Lower lobe of right lung (tissue), 2 donors: ENCODE measurements at places on chromosomes 12 and 14.

- no peak for DNase-seq
Observed at GRCh38 chr14:22549981-22550673, 38.9 kb downstream of the DAD1 start.

DNA sequence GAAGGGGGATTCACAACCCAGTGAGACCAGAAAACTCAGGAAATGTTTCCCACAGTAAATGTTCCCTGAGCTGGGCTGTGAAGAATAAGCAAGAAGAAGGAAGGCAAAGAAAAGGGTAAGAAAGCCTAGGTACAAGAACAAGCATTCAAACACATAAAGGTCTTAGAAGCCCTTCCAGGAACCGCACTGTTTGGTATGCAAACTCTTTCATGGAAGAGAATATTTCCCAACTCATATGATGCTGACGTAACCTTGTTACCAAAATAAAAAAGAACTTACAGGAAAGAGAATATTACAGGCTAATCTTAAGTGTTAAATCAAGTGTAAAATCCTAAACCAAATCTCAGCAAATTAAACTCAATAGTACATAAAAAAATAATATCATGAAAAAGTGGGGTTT lies 23.6 kb downstream of the MED6 start:
- DNase-seq: no peak

DNA sequence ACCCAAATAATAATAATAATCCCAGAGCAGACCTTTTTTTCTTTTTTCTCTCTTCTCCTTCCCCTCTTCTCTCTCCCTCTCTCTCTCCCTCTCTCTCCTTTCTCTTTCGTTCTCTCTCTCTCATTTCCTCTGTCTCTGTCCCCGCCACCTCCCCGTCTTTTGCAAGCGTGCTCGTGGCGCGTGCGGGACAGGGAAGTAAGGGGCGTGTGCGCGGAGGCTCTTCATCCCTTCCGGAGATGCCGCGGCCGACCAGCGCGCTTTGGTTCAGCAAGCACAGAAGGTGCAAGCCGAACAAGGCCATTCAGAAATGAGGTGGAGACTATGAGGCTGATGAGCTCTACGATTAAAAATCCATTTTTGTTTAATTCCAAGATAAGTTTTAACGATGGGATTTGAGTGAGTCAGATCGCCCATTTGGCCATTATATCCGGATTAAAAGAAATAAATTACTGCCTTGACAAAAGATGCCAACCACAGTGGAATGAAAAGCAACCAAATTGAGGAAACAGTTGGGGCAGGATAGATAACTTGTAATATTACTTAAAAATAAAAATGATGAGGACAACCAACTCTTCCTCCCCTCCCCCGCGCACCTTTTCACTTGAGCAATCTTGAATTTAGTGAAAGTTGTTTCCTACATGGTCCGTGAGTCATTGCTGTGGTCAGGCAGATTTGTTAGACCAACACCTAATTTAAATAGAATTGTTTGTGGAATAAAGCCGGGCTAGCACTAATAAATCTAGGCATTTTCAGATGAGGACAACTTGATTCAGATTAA lies 1.2 kb upstream of the AMIGO2 start:
- peak; percentile 88 for DNase-seq

DNA sequence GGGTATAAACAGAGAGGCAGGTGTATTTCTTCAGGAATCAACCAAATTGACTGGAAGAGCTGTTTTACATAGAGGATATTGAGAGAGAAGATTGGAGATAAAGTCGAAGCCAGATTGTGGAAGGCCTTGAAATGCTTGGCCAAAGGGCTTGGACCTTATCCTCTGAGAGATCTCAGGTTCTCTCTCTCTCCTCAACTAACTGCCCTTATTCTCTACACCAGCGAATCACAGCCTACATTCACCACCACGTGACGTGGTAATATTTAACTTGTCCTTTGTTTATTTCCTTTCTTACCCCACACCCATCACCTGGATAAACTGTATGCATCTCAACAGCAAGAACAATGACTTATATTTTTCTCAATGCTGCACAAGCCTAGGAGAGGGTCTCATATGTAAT lies 207.4 kb downstream of the EFCAB11 start:
- no peak for DNase-seq

DNA sequence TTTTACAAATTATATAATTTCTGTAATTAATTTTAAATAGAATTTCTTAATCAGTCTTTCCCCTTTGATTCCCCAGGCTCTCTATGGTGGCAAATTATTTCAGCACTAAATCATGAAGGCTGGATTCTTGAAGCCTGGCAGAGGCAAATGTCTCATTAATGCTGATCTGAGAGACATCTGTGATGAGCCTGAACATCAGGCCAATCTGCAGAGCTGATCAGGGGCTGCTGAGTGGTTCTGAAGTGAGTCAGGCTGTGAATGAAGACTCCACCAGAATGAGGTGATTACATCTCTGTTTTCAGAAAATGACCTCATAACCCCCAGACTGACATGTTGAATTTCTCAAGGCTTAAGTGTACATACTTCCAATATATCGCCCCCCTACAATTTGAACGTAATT lies 124.2 kb upstream of the MIS18BP1 start:
- no peak for DNase-seq

DNA sequence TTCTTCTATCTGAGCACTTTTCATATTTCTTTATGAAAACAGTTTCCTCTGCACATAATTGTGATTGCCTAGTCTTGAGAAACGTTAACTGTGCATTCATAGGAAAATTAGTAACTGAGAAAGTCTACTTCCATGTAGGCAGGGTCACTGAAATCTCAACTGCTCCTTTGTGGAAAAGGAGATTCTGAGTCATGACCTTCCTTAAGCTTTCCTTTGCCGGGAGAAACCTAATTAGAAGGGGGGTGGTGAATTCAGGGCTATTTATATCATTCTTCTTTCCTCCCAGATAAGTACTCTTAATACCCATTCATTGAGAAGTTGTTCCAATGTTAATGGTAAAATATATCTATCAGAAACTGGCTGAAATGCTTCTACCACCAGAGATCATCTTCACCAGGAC lies 751.0 kb upstream of the TMEM132C start:
- DNase-seq: no peak

- DNase-seq: no peak
Observed at GRCh38 chr12:52182384-52182783, 9.4 kb downstream of the KRT80 start.

GRCh38 chr14:60257865-60258264 lies 8.8 kb downstream of the PPM1A start:
- DNase-seq: no peak

DNA sequence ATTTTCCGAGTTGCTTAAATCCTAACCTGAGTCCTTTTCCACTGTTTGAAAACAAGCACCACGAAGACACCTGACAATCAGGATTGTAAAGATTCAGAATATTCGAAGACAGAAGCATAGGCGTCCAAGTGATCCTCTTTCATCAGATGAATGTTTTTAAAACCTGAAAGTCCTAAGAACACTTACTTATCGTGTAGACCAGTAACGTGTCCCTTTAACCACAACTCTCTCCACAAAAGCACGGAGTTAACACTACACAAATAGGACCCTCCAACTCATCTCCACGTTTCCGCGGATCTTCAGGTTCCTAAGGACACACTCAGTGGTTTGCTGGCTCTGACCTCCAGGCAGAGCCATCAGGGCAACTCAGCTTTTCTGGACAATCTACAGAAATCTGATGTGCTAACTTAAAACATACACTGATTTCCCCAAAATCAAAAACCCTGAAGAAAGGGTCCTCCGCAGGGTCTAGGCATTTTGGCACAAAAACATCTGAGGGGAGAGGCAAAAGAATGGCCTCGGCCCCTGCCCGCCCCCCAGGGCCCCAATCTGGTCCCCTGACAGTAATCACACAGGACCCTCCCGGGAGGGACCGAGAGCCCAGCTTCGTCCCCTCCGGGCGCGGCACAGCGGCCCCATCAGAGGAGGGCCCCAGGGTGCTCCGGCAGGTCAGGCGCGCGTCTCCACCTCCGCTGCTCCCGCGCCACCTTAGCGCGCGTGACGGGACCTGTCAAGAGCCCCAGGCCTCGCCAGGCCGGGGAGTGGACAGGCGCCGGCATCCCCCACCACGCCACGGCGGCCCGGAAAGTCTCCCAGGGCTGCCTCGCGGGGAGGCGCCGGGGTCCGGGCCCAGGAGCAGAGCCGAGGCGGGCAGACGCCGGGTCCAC lies 925 bp downstream of the DICER1 start:
- peak; percentile 74 for DNase-seq

DNA sequence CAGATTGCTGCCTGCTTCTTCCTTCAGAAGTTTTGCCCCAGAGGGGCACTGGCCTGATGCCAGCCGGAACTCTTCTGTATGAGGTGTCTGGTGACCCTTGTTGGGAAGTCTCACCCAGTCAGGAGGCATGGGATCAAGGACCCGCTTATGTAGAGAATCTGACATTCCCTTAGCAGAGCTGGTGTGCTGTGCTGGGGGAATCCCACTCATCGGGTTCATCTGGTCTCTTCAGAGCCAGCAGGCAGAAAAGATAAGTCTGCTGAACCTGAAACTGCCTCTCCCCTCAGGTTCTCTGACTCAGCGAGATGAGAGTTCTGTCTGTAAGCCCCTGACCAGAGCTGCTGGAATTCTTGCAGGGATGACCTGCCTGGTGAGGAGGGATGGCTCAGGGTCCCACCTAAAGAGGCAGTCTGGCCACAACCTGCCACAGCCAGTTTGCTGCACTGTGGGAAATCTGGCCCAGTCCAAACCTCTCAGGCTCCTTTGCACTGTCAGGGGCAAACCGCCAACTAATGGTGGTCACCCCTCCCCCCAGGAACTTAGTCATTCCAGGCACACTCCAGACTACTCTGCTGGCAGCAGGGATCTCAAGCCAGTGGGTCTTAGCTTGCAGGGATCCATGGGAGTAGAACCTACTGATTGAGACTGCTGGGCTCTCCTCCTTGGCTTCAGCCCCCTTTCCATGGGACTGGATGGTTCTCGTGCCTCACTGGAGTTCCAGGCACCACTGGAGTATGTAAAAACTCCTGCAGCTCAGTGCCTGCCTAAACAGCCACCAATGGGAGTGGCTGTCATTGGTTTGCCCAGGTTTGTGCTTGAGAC lies 4.1 kb downstream of the CLEC2D start:
- peak; percentile 60 for DNase-seq

DNA sequence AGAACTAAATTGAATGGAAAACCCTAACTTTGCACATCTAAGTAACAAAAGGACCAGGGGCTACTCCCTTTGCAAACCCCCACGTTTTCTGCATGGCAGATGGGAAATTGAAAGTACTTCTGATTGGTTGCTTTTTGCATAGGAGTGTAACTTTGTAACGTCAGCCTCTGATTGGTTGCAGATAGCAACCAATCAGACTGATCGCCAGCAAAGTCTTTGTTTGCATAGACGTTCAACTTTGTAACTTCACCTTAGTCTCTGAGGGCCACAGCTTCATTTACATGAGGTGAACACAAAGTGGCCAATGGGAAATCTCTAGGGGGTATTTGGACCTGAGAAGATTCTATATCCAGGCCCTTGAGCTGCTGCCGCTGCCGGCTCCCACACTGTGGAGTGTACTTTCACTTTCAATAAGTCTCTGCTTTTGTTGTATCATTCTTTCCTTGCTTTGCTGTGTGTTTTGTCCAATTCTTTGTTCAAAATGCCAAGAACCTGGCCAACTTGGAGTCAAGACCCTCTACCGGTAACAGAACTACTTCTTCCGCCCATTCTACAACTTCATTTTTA lies 102.5 kb upstream of the PRICKLE1 start:
- DNase-seq: no peak

DNA sequence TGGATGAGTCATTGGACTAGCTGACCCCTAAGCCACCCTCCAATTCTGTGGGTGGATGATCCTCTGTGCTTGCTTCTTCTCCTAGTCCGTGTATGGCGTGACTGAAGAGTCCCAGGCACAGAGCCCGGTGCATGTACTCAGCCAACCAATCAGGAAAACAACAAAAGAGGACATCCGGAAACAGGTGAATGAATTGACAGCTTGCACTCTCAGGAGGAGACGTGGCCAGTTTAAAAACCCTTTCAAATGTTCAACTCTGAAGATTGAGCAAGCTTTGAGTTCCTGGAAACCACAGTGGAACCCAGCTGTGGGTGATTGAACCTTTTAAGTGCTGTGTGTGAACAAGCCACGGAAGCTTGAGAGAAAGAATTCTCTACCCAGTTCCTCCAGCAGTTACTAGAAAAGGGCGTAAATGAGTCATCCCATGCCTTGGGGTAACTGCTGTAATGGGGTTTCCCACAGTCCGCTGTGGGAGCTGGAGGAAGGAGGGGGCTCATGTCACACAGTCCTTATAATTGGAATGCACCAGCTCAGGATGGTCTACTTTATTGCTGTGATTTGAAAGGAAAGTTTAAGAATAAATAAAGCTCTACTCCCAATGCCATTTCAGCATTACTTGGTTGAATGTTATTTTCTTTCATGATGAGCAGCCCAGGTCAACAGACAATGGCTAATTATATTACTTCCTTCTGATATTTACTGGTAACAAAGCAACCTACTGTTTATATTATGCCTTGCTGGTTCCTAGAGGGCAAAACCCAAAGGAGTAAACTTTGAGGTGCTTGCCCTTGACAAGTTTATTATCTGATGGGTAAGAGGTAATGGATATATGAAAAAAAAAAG lies 417.0 kb downstream of the DPF3 start:
- no peak for DNase-seq

- DNase-seq: peak; percentile 11
Observed at GRCh38 chr14:91302391-91302790, 57.9 kb upstream of the GPR68 start.

GRCh38 chr12:82966001-82966559 lies 279.4 kb downstream of the TMTC2 start:
- DNase-seq: no peak

GRCh38 chr12:45966486-45966885 lies 23.9 kb downstream of the SCAF11 start:
- no peak for DNase-seq

DNA sequence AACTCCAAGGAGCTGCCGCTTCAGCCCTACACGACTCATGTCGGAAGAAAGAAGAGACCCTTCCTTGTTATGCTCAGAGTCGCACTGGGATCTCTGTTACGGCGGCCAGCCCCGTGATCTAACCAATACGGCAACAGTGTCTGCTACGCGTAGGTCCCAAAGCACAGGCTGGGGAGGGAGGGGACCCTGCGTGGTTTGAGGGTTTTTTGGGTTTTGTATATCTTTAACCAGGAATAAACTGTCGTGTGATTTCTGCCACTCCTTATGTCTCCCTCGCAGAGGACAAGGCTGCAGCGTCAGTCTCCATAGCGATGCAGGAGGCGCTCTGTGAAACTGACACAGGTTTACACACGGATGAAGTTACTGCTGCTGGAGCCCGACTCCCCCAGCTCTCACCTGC lies 60.0 kb upstream of the DIO3 start:
- DNase-seq: no peak

DNA sequence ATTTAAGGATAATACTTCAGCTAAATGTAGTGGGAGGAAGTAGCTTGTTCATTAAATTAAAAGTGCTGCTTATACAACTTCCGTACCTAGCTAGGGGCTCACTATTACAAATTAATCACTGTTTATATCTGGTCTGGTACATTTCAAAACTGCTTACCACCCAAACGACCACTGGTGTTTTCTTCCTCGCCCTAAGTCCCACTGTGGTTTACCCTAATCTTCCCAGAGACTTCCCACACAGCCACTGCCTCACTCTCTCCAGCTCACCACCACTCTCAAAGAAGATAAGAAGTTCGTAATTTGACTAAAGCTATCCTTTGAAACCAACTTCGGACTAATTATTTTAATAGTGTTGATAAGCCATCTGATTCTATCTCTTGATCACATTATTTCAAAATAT lies 62.6 kb downstream of the PLXNC1 start:
- no peak for DNase-seq

GRCh38 chr14:37721976-37722659 lies 126.7 kb downstream of the TTC6 start:
- DNase-seq: no peak

- DNase-seq: no peak
Observed at GRCh38 chr12:101038289-101038871, 171.7 kb downstream of the SLC5A8 start.

- no peak for DNase-seq
Observed at GRCh38 chr14:92902726-92903125, 20.2 kb upstream of the CHGA start.
